T-cell (primary cell): ENCODE measurements at places on chromosomes 3 and 15. TPM values are rescaled to one million over a fixed set of nuclear protein-coding genes. Genes with fewer than 3 reads are reported as not detected.

DNA sequence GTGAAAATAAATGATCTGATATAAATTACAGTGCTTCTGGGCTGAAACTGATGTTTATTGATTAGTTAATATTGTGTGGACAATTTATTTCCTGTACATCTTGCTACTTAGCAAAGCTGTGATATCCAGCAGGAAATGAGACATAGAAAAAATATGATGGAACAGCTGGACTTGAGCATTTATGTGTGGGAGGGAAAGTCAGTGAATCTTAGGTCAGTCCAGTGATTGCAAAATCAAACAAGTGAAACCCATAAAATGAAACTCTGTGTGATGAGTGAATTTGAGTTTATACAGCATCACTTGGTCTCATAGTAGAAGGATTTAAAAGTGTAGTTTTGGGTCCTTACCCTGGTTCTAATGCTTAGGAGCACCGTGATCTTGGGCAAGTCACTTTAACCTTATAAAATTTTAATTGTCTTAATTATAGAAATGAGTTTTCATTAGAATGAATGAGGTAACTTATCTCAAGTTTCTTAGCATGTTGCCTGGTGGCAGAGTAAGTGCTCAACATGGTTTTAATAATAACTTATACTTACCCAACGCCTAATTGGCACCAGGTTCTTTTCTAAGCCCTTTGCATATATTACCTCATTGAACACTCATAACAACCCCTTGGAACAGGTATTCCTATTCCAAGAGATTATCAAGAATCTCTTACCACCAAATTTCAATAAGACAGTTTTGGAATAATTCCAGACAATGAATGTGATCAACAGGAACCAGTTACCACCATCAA is 194.6 kb downstream of the ADAMTSL3 start:
- DNase-seq, result no peak
- H3K27me3 ChIP-seq, result no peaks in the 10 kb centered on the region
- no peaks in the 10 kb centered on the region for H3K4me1 ChIP-seq
- no peak overlapping the region for H3K27ac ChIP-seq

Gene SAMMSON
- total RNA-seq, result not detected

DNA sequence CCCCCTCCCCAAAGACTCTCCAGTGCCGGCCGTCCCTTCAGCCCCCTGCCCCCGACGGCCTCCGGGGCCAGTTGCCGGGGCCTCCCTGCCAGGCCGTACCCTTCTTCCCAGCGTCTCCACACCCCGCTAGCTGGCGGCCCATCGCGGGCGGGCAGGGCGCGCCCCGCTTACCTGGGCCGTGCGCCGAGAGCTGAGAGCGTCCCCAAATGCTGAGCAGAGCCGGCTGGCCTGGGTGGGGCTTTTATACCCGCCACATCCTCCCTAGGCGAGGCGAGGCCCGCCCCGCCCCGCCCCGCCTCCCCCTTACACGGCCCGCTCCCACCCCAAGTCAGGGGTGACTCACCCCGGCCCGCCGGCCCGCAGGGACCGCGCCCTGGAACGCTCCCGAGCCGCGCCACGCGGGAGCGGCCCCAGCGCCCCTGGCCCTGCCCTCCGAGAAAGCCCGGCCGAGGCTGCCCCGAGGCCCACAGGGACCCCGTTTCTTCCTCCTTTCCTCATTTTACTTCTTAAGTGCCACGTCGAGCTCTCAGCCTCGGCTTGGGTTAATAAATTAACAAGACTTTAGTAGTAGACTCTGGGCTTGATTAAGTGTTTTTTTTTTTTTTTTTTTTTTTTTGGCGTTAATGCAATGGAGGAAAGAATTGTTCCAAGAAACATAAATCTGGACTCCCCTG is at the start of gene ANXA2:
Gene ANXA2 (minus strand): TSS at position 215 of the 674 bp plus-strand sequence. CDS start 11,911 bp downstream, outside the sequence.
- peak within 1 kb of the TSS; percentile 59 for H3K4me3 ChIP-seq
- peaks cover 2% of the 10 kb centered on the region for H3K36me3 ChIP-seq
- H3K4me1 ChIP-seq, result peaks cover 48% of the 10 kb centered on the region
- peak within 1 kb of the TSS; percentile 69 for H3K27ac ChIP-seq
- no peaks in the 10 kb centered on the region for H3K27me3 ChIP-seq

- no peak overlapping the region for H3K4me3 ChIP-seq
- H3K4me1 ChIP-seq, result no peaks in the 10 kb centered on the region
- H3K27ac ChIP-seq, result no peak overlapping the region
- DNase-seq, result no peak
- H3K36me3 ChIP-seq, result no peaks in the 10 kb centered on the region
These were observed 760.4 kb downstream of the NTRK3 start for GRCh38 chr15:87496109-87496508.

GRCh38 chr3:142628801-142629200 is 32.6 kb downstream of the PLS1 start:
- H3K27me3 ChIP-seq, result no peaks in the 10 kb centered on the region
- H3K27ac ChIP-seq, result no peak overlapping the region
- H3K4me1 ChIP-seq, result no peaks in the 10 kb centered on the region
- no peak overlapping the region for H3K4me3 ChIP-seq

GRCh38 chr15:76253691-76254473 is 57.4 kb downstream of the ETFA start:
- no peak overlapping the region for H3K27ac ChIP-seq
- H3K36me3 ChIP-seq, result peaks cover 12% of the 10 kb centered on the region
- H3K27me3 ChIP-seq, result no peaks in the 10 kb centered on the region
- H3K4me3 ChIP-seq, result no peak overlapping the region
- DNase-seq, result no peak

Gene TJP1
- total RNA-seq, result 0.41 TPM

DNA sequence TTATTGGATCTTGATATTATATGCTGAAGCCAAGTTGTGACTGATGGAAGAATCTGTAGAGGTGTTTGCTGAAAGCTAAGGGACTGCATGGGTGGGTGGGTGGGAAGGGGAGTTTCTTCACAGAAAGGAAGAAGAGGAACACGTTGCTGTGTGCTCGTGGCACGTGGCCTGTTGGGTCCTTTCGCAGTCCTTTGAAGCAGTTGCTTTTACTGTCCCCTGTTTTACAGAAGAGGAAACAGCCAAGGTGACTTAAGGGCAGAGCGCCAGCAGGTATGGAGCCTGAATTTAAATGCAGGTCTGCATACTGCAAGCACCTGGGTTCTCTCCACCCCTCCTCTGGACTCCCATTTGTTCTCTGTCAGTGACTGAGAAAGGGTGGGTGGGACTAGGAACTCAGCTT is 59.4 kb upstream of the PRR23C start:
- peaks cover 49% of the 10 kb centered on the region for H3K27me3 ChIP-seq
- no peaks in the 10 kb centered on the region for H3K36me3 ChIP-seq
- no peaks in the 10 kb centered on the region for H3K4me1 ChIP-seq
- no peak overlapping the region for H3K4me3 ChIP-seq
- H3K27ac ChIP-seq, result no peak overlapping the region
- no peak for DNase-seq

DNA sequence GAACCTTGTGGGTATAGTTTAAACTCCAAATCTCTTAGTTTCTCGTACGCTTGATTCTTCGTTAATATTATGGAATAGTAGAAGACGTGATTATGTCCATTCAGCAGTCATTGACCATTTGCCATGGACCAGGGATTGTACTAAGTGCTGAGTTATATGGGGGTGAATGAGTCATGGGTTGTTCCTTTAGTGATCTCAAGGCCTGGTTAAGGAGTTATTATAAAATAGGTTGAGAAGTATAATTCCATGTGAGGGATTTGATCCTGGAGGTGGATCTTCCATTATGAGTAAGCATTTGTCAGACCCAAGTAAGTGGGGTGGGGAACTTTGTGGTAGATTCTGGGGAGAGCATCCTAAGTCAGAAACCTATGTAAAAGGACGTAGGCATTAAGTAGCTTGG is 15.4 kb downstream of the NR2C2 start:
- no peaks in the 10 kb centered on the region for H3K4me1 ChIP-seq
- DNase-seq, result no peak
- H3K4me3 ChIP-seq, result no peak overlapping the region
- H3K27ac ChIP-seq, result no peak overlapping the region

Gene ABHD6
- 5.5 TPM for total RNA-seq

- no peaks in the 10 kb centered on the region for H3K27me3 ChIP-seq
- no peaks in the 10 kb centered on the region for H3K4me1 ChIP-seq
- no peak overlapping the region for H3K4me3 ChIP-seq
- no peaks in the 10 kb centered on the region for H3K36me3 ChIP-seq
- no peak overlapping the region for H3K27ac ChIP-seq
These were observed 79.0 kb downstream of the REC114 start for GRCh38 chr15:73522011-73522410.

Gene ADCY5
- total RNA-seq, result not detected

GRCh38 chr15:101188637-101189408 is 63.0 kb downstream of the CHSY1 start:
- H3K4me1 ChIP-seq, result no peaks in the 10 kb centered on the region
- no peaks in the 10 kb centered on the region for H3K27me3 ChIP-seq
- no peak overlapping the region for H3K4me3 ChIP-seq
- DNase-seq, result no peak
- no peak overlapping the region for H3K27ac ChIP-seq

DNA sequence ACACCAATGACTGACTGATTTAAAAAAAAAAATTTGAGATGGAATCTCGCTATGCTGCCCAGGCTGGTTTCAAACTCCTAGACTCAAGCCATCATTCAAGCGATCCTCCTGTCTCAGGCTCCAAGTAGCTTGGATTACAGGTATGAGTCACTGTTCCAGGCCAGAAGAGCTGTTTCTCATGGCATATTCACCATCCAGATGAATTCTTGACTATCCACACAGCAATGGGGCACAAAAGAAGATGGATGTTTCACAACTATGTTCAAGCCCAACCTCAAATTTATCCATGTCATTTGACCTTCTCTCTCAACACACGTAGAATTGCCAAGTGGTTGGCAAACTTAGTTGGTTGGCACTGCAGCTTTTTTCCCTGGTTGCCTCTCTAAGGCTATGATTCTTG is 40.6 kb downstream of the PRICKLE2 start:
- no peaks in the 10 kb centered on the region for H3K4me1 ChIP-seq
- peaks cover 5% of the 10 kb centered on the region for H3K27me3 ChIP-seq
- no peaks in the 10 kb centered on the region for H3K36me3 ChIP-seq
- H3K4me3 ChIP-seq, result no peak overlapping the region
- DNase-seq, result no peak
- H3K27ac ChIP-seq, result no peak overlapping the region

DNA sequence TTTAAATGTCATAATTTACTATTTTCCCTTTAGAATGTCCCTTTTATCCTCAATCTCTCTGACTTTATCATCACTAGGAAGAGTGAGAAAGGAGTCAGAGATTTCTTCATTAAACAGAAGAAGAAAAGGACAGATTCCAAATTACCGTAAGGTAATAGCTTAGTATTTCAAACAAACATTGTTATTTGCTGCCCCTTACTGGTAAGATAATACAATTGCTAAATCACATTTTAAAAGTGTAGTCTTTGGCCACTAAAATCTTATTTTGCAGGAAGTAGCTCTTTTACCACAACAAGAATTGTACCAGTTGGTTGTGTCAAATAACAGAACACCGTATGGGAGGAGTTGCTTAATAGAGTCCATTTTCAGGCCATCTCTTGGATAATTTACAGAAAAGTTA is 53.7 kb downstream of the CGGBP1 start:
- no peak overlapping the region for H3K27ac ChIP-seq
- H3K4me3 ChIP-seq, result no peak overlapping the region
- no peak for DNase-seq
- H3K27me3 ChIP-seq, result no peaks in the 10 kb centered on the region

Gene CCR3
- total RNA-seq, result 0.33 TPM
